ENCODE measurements at places on chromosomes 2 and 18. TPM values are rescaled to one million over a fixed set of nuclear protein-coding genes. Genes with fewer than 3 reads are reported as not detected.
A peak's percentile ranks its signal among the peaks of the same experiment; 100 is the strongest.

DNA sequence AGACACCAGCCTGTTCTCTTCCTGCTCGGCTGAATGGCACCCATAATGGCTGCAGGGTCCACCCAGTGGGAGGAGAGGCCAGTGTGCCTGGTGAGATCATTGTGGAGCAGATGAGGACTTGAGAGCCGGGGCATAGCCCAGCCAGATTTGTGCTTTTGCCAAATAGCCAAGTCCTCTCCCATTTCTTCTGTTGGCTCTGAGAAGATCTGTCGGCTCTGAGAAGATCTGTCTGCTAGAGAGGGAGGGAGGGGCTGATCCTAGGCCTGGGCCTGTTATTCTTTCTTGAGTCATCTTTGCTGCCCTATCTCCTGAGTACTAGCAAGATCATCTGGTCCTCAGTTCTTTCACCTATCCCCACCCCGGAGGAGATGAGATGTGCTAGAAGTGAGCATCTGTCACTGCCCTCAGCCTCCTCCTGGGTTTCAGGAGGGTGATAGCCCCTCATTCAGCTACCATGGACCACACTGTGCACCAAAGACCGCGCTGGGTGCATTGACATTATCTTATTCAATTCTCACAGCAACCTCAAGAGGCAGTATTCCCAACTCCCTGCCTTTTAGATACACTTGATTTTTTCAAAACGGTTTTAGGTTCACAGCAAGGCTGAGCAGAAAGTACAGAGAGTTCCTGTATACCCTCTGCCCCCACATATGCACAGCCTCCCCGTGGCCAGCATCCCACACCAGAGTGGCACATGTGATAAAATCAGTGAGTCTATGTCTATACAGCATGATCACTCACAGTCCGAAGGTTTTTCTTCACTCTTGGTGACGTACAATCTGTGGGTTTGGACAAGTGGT, 98.6 kb downstream of the CAPN13 start:
- peak; percentile 62 for DNase-seq

- no peak for DNase-seq
These were observed 593.7 kb downstream of the NRXN1 start for GRCh38 chr2:50438259-50438658.

GRCh38 chr2:127423880-127424279, 5.7 kb downstream of the PROC start:
- DNase-seq = no peak

- no peak for DNase-seq
These were observed 173.8 kb upstream of the HDAC4 start for GRCh38 chr2:239574434-239575156.

- DNase-seq = no peak
These were observed 25.1 kb upstream of the CAB39 start for GRCh38 chr2:230687498-230687897.

DNA sequence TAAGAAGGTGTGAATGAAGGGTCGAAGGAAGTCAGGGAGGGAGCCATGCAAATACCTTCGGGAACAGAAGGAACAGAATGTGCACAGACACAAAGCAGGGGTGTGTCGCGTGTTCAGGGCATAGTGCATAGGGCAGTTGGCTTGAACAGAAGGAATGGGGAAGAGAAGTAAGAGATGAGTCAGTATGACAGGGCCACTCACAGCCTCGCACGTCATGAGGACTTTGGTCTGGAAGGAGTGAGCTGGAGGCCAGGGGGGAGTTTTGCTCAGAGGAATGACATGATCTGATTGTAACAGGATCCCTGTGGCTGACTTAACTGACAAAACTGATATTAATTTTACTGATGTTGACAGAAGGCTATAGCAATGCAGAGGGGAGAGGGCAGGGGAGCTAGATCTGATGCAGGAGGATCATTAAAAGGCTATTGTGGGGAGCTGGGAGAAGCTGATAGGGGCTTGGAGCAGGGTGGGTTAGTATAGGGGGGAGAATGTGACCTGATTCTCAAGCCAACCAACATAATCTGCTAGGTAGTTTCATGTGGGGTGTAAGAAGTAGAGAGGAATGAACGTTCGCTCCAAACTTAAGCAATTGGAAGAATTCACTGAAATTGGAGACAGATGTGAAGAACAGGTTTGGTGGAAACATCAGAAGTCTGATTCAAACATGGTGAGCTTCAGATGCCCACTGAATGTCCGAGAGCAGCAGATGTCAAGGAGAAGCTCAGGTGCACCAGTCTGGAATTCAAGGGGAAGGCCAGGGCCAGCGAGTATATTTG, 60.4 kb upstream of the COPS8 start:
- no peak for DNase-seq

- no peak for DNase-seq
These were observed 53.9 kb upstream of the CD302 start for GRCh38 chr2:159851941-159852340.

- DNase-seq = no peak
These were observed 387.8 kb upstream of the CDH7 start for GRCh38 chr18:65363011-65363410.

DNA sequence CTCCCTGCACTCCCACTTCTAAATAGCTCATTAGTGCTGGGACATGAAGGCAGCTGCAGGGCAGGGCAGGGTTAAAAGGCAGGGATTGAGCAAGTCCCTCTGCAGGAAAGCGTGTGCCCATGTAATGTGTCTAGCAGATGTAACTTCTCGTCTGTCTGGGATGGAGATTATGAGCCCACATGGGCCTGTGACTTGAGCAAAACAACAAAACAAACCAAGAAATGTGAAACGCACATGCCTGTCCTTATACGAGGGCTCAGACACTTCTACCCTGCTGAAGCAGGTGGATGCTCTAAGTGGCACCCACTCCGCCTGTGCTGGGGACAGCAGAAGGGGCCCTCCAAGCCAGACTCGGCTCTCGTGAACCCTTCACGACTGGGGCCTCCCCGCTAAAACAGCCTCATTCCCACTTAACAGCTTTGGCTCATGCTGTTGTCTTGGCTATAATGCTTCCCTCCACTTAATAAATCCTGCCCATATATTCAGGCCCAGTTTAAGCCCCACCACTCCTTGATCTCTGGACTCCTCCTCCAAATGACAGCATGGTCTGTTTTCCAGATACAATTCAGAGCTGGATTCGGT, 40.9 kb downstream of the TMEM247 start:
- DNase-seq = no peak

- no peak for DNase-seq
These were observed 25.0 kb upstream of the SPP2 start for GRCh38 chr2:234025466-234025865.

DNA sequence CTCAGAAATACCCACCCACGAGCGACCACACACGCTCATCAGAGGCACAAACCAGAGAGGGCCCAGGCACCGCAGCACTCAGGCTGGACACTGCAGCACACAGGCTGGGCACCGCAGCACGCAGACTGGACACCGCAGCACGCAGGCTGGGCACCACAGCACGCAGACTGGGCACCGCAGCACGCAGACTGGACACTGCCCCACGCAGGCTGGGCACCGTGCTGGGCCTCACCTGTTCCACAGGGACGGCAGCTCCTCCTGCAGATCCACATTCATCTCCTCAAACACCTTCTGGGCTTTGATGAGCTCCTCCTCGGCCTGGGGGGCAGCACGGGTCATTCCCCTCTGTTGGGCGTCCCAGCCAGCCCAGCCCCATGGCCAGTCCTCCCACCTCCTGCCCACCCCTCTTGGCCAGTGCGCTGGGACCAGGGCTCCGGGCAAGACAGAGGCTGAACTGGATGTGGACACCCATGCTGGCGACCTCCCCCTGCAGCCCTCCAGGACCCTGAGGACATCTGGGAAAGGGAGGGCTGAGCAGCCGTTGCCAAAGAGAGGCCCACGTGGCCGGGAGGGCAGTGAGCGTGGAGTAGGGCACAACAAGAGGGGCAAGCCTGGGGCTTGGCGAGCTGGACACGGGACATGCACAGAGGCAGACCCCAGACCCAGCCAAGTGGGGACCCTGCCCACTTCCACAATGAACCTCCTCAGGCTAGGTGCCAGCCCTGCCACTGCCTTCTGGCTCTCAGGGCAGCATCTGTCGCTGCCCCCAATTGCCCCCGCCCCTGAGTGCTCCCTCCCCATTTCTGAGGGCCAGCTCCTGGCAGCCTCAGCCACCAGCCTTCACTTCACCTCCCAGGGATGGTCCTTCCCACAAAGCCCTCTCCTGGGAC, 43.0 kb downstream of the BIN1 start:
- no peak for DNase-seq

DNA sequence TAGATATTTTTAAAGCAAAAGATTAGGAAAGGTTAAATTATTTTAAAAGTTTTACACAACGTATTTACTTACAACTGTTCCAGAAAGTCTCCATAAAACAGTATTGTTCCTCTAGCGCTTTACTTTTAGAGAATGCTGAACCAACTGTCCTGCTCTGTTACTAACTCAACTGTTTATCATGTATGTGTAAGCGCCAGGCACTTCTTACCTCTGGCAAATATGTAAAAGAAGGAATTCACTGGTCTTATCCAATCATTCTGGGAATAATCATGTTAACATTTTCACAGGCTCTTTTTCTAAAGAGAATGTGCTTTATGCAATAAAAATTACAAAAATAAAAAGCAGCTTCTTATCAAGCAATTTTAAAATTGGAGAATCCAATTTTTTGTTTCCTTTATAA, 68.0 kb downstream of the COBLL1 start:
- DNase-seq = no peak

GRCh38 chr2:178892751-178893625, 85.8 kb upstream of the TTN start:
- DNase-seq = no peak

DNA sequence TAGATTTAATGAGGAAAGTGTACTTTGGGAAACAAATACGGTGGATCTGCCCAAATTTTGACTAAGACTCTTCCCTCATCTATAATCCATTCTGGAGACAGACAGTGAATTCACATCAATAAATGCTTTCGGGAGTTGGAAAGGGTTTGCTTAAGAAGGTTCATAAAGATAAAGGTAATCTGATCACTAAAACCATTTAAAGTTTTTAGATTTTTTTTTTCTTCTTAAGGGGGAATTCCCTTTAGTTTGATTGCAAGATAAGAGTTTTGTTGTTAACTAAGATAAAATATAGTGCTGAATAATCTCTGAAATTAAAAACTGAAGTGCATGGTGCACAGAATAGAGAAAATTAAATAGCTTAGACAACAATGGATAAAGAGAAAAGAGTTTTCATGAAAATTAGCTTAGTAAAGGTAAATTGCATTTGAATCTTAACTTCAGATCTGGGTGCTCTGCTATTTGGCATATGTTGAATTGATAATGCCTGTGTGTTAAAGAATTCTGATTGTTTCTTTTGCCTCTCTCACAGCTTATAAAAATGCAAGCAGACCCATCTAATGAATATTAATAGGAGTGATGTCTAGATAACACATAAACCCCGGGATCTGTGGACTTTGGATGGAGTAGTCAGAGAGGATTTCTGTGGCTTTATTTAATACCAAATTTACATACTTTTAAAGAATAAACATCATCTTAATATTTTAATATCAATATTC, 100.8 kb downstream of the MEIS1 start:
- no peak for DNase-seq

DNA sequence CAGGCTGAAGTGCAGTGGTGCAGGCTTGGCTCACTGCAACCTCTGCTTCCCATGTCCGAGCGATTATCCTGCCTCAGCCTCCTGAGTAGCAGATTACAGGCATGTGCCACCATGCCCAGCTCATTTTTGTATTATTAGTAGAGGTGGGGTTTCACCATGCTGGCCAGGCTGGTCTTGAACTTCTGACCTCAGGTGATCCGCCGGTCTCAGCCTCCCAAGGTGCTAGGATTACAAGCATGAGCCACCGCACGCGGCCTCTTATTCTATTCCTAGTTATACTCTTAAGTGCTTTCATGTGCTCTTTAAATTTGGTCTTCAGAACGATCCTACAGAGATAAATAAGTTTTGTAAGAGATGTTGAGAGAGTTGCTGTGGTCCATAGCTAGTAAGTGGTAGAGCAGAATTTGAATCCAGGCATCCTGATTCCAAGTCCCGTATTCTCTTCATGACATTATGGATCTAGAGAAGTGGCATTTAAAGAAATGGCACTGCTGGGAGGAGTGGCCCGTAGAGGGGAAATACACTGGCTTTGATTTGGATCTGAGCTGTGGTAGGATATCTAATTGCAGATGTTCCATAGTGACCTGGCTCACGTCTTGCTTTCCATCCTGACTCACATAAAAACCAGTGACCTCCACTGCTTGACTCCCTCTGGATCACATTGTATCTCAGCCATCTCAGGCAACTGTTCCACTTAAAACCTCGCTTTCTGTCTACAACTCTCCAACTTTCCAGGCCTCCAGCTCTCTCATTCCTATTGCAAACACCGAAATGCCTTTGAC, 22.8 kb upstream of the ME2 start:
- no peak for DNase-seq

- DNase-seq = no peak
These were observed 39.8 kb upstream of the TLK1 start for GRCh38 chr2:171200469-171200868.

DNA sequence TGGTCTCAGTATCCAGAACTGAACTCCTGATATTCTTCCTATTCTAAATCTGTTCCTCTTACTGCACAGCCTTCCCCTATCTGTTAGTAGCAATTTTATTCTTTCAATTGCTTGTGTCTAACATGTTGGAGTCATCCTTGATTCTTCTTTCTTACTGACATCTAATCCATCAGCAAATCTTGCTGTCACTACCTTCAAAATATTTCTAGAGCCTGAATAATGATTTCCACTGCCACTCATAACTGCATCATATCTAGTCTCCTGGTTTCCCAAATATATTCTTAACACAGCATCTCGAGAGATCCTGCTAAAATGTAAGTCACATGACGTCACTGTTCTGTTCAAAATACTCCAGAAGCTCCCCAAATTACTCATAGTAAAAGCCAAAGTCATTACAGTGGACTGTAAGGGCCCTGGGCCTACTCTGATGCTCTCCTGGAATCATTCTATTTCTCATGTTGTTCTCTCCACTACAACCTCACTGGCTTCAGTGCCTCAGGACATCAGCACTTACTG, 95.2 kb downstream of the THSD7B start:
- DNase-seq = no peak

DNA sequence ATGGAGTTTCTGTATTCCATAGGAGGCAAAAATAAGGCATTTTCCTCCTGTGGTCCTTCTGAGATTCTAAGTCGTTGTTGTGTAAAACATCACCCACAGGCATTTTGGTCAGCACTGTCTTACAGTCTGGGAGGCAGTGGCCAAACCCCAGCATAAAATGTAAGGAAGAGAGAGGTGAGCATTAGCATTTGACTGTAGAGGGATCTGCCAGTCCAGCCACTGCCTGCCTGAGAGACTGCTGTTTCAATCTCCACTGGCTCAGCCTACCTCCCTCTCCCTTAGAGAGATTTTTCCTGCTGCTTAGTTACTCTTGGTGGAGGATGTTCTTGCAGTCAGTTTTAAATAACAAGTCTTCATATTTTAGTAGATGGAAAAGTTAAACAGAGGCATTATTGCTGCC, 77.0 kb downstream of the ARHGEF33 start:
- DNase-seq = no peak

Gene UPP2
- total RNA-seq = not detected

Gene CDKL4
- total RNA-seq = 0.57 TPM

Gene SDC1
- 164 TPM for total RNA-seq

Gene USP14
- 50.4 TPM for total RNA-seq

Gene CDK15
- not detected for total RNA-seq

Gene C2orf66
- total RNA-seq = 0.29 TPM

Gene RBM44
- 0.24 TPM for total RNA-seq

Gene CYP26B1
- 5.4 TPM for total RNA-seq

Gene FLACC1
- total RNA-seq = 0.48 TPM

Gene PDCL3
- total RNA-seq = 20.2 TPM

Gene TOGARAM2
- total RNA-seq = 1.6 TPM

Measured in type B pancreatic cell (in vitro differentiated cells).